Bronchial epithelial cell (primary cell): ENCODE measurements at places on chromosomes 12 and 14. TPM values are rescaled to one million over a fixed set of nuclear protein-coding genes. Genes with fewer than 3 reads are reported as not detected.

DNA sequence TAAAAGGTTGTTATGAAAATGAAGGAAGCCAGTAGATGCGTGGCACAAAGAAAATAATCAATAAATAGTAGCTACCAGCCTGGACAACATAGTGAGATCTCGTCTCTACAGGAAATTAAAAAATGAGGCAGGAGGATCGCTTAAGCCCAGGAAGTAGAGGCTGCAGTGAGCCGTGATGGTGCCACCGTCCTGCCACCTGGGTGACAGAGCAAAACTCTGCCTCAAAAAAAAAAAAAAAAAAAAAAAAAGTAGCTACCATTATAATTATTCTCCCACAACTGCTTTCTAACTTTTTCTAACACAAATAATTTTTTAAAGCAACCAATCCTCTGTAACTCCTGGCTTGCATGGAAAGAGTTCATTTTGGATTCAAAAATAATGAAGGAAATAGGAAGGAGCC, 133.0 kb downstream of the NDUFA12 start:
- DNase-seq: no peak

- DNase-seq: no peak
These were observed 18.5 kb upstream of the FKBP4 start for GRCh38 chr12:2776129-2776806.

AKAP6 gene
- 4.2 and 10.6 TPM in 2 replicates for total RNA-seq

DNA sequence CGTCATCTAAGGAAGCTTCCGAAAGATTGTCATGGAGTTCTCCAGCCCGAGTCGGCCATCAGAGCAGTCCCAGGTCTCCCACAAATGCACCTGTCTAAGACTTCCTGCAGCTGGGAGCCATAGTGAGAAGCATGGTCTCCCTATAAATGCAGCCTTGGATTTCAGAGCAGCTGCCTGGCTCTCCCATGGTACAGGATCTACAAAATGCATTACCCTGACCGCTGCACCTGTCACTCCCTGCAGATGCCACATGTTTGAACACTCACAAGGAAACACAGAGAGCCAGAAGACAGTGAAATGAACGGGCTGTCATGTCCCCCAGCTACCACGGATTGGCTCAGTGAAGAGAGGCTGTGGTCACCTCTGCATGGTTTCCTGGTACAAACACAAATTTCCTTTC, 702.7 kb downstream of the MED13L start:
- DNase-seq: no peak

GRCh38 chr12:68349220-68349621, 17.1 kb upstream of the MDM1 start:
- DNase-seq: no peak
